Endothelial cell (in vitro differentiated cells): ENCODE measurements at places on chromosomes 1 and 21.

DNA sequence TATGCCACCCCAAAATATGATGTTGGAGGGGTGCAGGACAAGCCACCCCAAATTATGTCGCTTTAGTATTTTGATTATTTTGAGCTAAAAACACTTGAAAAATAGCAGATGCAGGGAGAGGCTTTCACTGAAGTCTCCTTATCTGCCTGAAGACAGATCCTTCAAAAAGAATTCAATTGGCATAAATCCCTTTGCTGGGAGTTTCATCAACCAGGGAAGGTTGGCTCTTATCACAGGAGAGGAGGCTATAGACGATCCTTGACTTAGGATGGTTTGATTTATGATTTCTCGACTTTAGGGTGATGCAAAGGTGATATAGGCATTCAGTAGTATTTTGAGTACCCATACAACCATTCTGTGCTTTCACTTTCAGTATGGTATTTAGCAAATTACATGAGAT lies 97.8 kb upstream of the CAMK1G start:
- DNase-seq = no peak

DNA sequence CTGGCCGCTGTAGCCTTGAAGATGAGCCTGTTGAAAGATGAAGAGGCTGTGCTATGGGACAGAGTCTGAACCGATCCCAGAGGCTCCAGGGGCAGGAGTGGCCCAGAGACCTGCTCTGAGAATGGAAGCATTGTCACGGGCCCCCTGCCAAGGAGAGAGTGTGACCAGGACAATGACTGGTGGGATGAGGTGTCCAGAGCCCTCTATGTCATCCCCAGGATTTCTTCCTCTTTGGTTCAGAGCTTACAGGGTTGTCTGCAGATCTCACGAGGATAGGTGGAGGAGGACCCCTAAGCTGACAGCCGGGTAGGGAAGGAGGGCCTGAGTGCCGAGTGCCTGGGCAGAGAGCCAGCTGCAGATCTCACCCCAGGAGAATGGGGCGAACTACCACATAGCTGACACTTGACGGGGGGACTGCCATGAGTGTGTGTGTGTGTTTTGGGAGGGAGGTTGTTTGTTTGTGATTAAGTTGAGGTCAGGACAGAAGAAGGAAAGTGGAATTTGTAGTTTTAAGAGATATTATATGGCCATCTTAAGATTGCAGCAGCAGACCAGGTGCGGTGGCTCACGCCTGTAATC lies 25.4 kb downstream of the PIK3CD start:
- no peak for DNase-seq

DNA sequence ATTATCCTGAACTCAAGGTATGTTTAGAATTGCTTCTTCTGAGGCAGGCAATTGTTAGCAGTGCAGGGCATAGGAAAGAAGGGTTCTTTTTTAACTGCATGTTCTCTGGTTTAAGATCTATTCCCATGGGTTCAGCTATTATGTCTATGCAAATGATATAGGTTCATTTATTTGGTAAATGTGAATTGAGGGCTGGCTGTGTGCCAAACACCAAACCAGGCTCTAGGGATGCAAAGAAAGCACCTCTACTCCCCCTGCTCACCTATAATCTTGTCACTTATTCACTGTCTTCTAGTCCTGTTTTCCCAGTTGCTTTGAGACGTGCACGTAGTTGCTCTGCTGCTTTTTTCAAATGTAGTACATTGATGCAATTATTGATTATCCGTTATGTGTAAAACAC lies 691 bp upstream of the KIFAP3 start:
- DNase-seq = no peak

- DNase-seq = no peak
Observed at GRCh38 chr1:169250795-169251194, 116.8 kb downstream of the NME7 start.

DNA sequence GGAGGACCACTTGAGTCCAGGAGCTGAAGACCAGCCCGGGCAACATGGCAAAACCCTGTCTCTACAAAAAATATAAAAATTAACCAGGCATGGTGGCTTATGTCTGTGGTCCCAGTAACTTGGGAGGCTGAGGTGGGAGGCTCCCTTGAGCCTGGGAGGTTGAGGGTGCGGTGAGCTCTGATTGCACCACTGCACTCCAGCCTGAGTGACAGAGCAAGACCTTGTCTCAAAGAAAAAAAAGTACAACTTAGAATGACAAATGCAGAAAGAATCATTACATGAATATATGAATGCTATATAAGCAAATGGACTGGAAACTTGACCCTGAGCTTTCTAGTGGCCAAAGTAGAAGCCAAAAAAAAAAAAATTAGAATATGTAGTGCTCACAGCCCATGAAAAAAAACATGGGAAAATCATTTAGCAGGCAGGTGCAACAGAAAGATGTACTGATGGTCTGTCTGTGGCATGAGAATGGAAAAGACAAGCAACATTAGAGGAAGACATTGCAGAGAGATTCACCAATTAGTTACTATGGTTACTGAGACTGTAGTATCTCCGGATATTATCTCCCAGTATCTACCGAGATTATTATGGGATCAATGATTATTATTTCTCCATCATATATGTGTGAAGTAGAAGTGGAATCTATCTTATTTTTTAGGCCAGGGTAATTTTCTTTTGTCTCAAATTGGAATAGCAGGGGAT lies 19.2 kb downstream of the ELAPOR1 start:
- no peak for DNase-seq

- DNase-seq = no peak
Observed at GRCh38 chr1:224377676-224378006, 21.0 kb downstream of the CNIH4 start.

DNA sequence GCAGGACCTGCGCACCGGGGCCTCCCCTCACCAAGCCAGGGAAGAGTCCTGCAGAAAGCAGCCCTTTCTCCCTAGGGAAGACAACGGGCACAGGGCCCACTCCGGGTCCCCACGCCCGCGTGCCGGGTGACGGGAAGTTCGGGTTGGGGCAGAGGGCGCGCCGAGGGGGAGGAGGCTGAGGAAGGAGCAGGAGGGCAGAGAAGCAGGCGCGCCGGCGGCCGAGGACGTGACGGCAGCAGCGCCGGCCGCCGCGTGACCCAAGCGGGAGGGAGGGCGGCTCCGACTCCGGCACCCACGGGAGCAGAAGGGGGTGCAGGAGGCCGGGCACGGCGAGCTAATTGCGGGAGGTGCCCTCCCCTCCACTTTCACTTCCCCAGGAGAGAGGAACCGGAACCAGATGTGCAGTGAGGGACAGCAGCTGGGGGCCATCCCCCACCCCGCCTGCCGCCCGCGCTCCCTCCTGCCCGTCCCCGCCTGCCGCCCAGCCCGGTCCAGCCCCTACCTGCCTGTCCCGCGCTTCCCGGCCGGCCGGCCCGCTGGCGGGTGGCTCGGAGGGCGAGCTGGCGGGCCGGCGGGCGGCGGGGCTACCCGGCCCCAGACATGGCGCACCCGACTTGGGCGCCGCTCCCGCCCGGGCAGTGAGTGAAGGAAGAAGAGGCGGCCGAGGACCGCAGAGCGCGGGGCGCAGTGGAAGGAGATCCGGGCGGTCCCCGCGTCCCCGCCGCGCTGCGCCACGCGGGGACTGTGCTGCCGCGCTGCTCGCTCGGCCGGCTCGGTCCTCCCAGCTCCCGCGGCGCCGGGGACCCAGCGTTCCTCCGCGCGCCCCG lies 510 bp downstream of the DENND4B start:
- peak; percentile 65 for DNase-seq

DNA sequence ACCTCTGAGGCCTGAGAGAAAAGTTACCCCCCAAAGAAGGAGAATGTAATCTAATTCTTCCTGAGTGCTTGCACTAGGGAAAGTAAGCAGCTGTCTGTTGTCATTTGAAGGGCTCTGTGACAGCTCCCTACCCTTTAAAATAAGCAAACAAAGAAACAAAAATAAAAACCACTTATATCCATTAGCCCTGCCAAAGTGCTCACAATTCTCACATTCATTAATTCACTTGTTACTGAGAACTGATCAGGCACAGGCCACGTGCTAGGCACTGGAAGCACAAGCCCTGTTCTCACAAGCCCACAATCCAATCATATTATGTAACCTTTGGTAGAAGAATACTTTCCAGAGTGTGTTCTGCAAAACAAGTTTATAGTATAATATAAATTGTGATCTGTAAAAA lies 199.4 kb downstream of the ZC3H11B start:
- no peak for DNase-seq

GRCh38 chr1:5943343-5944124 lies 48.7 kb downstream of the NPHP4 start:
- DNase-seq = no peak

DNA sequence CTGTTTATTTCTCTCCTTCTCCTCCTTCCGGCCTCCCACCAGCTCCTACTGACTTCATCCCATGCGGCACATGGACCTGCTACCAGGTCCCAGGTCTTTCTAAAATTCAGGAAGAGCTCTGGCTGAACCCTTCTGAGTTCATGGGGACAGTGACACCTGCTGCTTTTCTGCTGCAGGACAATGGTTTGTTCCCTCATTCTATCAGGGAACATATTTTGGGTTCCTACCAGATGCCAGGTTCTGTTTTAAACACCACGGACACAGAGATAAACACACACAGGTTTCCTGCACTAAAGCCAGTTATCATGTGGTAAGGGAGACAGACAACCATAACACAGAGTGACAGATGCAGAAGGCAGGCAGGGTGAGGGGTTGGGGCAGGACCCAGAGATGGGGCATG lies 114.0 kb upstream of the RAB4A start:
- peak; percentile 32 for DNase-seq

DNA sequence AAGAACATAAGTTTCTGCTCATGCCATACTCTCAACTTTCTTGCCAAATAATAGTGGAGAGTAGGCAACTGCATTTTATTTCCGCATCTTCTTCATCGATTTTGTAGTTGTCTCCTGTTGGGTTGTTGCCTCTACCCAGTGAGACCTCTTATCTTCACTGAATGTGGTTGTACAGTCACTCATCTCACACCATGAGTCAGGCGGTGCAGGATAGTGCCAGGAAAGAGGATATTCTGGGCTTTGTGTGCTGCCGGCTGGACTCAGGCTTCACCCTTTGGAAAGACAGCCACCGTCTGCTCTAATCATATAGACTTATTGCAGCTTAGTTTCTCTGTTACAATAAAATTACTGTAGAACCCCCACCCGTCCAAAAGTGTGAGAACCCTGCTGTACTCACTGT lies 154.3 kb upstream of the USP24 start:
- no peak for DNase-seq

DNA sequence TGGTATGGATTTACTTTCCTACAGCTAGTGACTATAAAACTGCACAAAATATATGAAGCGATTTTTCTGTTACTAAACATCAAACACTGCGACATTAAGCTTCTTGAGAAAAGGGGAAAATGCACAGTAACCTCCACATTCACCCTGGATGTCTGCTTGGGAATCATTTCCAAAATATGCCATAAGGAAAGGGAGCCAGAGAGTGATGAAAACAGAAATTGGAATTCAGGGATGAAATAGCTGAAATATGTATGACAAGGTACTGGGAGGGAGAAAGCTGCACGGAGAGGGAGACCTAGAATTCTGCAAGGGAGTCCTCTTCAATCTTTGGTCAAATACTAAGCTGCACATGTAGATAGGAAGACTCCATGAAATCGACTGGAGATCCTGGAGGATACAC lies 31.6 kb upstream of the RAB3GAP2 start:
- DNase-seq = no peak

GRCh38 chr1:232123775-232124659 lies 497.4 kb downstream of the DISC1 start:
- DNase-seq = no peak

GRCh38 chr1:235942625-235942934 lies 75.9 kb upstream of the LYST start:
- DNase-seq = no peak

DNA sequence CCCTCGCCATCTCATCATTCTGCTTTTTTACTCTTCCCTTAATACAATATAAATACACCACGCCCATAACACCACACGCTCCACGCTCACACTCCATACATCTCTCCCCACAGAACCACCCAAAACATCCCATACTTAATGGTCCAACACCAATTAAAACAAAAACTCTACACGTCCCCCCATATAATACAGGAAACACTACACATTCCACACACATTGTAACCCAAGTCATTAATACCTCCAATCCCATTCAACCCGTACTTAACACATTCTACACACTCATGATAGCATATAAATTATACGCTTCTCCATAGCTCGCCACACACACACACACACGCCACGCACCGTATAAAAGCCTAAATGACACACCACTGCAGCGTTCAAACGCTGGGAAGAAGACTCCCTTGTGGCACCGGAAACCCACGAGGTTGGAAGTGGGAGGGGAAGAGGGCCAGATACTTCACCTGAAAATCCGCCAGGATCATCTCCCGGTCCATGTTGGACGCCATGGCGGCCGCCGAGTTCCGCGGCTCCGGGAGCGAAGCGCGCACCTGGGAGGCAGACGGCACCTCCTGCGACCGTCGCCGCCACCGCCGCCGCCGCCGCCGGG lies 659 bp downstream of the FAF1 start:
- DNase-seq = no peak

GRCh38 chr1:58975888-58976287 lies 192.0 kb upstream of the JUN start:
- DNase-seq = no peak

DNA sequence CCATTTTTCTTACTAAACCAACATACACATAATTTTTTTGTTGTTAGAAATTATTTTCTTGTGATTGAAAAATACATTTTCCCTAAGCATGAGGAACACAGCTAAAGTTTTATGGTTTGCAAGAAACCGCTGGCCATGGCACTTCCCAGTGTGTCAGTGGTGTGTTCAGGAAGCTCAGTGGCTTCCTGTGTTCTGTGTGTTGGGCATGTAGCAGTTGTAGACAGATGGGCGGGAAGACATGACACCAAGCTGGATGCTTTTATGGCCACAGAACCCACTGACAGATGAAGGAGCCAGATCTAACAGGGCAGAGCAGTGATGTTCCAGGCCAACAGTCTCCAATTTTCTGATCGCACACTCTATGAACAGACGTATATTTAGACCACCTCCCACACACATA lies 119.8 kb downstream of the GALNT2 start:
- DNase-seq = no peak

DNA sequence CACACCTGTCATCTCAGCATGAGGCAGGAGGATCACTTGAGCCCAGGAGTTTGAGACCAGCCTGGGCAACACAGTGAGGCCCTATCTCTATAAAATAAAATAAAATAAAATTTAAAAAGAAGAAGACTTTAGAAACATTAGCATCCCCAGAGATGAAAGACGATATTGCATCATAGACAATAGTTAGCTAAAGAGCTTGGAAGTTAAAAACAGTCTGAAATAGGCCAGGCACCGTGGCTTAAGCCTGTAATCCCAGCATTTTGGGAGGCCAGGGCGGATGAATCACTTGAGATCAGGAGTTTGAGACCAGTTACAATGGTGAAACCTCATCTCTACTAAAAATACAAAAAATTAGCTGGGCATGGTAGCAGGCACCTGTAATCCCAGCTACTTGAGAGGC lies 59.3 kb downstream of the RIMS3 start:
- DNase-seq = no peak

DNA sequence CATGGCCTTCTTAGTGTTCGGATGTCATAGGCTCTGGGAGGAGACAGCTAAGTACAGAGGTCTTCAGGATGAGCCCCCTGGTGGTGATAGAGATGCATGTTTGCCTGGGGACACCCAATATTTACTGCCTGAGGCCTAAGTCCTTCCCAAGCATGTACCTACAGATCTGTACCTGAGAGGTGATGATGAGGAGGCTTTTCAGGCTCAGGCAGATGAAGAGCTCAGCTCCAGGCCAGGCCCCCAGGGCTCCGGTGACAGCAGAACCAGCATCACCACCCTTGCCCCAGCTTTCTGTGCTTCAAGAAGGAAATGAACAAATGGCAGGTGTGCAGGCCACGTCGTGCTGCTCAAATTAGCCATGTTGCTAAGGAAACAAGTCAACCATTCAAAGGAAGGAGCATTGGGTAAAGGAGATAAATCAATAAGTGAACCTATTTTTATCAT lies 21.1 kb downstream of the CACNA1E start:
- DNase-seq = peak; percentile 37

- no peak for DNase-seq
Observed at GRCh38 chr1:214550857-214551435, 456 bp downstream of the PTPN14 start.
